ENCODE measurements at places on chromosomes 6 and 20.

- DNase-seq: peak; percentile 14
Observed at GRCh38 chr6:11054722-11055121, 10.6 kb upstream of the ELOVL2 start.

DNA sequence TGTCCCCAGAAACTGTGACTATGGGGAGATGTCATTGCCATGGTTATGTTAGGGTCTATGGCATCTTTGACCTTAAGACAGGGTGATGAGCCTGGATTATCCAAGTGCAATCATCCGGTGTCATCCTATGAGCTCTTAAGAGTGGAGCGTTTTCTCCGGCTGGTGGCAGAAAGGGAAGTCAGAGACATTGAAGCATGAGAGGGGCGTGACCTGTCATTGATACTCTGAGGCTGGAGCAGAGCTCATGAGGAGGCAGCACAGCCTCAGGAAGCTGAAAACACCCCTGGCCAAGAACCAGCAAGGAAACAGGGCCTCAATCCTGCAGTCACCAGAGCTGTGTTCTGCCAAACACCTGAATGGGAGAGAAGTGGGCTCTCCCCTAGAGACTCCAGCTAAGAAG is 59.6 kb downstream of the ANKRD60 start:
- no peak for DNase-seq

DNA sequence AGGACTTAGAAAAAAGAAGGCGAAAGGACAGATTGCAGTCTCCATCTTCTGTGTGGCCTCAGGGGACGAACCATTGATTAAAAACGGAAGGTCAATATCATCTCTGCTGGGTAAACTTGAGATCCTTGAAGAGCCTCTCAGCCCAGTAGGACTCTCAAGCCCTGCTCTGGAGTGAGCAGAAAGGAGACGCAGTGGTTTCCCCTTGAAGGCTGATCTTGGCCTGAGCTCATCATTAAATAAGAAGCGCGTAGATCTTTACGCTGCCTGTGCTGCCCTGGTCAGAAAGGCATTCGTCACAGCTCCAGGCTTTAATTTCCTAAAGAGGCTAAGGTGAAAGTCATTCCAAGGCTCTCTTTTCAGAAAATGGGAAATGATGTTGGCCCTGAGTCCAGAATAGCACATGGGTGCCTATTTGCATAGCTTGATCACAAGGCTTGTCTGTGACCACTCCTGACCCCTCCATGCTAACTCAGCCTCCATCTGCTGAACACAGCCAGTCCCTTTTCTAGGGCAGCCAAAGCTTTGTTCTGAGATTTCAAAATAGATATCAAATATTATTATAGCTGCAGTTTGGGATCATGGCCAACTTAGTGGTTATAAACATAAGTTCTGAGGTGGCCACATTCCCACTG is 29.3 kb upstream of the XRN2 start:
- DNase-seq: no peak

DNA sequence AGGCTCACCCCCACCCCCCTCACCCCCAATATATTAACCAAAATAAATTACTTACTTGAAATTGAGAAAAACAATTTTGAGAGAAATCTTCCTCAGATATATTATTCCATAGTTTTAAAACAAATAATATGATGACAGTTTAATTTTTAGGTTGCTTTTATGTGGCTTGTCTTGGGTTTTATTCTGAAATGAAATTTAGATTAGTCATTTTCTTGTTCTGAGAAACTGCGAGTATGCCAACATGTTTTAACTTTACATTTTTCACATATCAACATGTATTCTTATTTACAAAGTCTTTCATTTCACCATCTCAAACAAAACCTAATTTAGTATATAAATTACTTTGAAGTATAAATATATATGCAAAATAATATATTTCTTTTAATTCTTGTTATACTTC is 11.1 kb downstream of the REV3L start:
- DNase-seq: no peak

- DNase-seq: peak; percentile 35
Observed at GRCh38 chr20:58102744-58103516, 125.5 kb downstream of the ANKRD60 start.

DNA sequence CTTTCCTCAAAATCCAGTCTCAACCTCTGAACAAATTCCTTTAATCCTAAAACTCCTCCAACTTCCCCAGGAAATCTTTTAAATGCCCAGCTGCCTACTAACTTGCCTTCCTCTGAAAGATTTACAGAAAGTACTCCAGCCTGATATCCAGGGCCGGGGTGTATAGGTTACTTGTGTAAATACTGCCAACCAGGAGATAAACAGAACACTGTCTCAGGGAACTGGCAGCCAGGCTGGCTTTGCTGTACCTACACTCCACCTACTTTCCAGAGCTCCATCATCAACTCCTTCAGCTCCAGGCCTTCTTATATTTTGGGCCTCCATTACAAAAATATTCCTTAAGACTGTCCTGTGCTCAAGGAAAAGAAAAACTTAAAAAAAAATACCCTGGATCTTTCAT is 85.9 kb downstream of the CEP162 start:
- no peak for DNase-seq

DNA sequence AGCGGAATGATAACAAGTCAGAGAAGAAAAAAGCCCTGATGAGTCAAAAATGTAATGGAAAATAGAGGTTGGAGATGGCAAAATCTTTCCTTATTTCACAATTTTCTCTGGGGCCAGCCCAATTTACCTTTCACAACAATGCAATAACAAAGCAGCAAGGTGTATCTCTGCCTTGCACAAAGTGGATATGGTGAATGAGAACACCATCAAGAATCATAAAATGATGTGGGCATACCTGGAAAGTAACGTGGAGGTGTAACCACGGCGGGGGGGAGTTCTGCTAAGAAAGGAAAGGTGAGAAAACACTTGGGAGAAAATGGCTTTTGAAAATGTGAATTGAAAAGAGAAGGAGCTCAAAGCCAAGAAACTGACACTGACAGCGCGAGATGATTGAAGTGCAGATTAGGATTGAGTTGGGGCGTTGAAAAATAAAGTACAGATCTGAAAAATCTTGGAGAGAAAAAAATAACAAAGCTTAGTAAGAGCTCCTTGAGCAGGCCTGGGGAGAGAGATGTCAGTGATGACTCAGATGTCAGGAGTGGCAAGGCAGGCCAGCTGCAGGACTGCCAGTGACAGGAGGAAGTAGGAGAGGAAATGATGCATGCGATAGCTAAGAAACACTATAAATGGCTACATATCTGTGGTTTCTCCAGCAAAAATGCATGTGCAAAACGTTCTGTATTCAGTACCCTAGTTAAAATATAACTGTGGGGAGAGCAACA is 26.2 kb downstream of the ARHGAP18 start:
- peak; percentile 99 for DNase-seq

DNA sequence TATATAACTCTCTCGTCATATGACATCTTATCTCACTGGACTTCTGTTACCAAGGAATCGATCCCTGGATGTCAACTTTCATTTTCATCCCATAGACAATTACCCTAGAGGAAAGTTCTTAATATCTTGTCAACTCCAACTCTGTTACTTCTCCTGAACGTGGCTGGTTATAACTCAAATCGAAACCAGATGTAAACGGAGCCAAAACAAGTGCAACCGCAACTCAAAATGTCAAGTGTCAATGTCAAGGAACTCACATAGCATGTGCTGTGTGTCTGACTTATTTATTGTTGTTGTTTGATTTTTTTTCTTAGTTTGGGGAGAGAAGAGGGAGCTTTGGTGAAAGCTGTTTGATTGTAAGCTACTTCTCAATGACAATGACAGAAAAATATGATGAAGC is 108.6 kb downstream of the VIP start:
- no peak for DNase-seq

- DNase-seq: no peak
Observed at GRCh38 chr6:118665011-118665410, 13.6 kb upstream of the CEP85L start.

DNA sequence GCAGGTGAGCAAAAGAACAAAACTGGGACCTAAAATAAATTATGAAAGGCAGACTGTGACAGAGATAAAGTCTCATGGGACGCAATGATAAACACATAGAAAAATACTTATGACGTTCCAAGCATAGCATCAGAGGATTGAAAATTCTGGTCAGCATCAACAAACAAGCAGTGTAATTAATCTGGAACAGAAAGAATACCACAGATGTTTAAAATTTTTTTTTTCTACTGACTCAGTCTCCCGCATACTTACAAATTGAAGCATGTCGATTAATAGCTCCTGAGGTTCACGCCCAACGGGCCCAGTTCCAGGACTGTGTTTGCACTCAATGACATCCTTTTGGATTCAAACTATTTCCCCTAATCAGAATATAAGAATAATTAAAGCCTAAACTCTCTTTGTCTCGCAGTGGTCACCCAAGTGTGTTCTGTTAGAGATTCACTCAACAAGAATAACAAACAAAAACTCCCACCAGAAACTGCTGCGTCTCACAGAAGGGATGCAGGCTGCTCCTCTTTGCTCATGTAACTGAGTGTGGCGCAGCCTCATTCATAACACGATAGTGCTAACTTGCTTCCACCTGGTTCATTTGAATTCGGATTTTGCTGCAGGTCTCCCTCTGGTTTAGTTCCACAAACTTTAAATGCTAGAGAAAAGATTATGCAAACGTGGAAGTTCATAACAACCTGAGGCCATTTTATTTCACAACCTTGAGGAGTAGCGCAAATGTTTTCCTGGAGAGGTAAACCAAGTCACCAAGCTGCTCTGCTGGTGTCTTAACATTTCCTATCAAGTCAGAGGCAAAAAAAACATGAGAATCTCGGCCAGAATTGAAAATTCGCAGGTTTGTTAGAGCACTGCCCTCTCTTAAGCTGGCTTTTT is 69.0 kb upstream of the CITED2 start:
- peak; percentile 35 for DNase-seq

DNA sequence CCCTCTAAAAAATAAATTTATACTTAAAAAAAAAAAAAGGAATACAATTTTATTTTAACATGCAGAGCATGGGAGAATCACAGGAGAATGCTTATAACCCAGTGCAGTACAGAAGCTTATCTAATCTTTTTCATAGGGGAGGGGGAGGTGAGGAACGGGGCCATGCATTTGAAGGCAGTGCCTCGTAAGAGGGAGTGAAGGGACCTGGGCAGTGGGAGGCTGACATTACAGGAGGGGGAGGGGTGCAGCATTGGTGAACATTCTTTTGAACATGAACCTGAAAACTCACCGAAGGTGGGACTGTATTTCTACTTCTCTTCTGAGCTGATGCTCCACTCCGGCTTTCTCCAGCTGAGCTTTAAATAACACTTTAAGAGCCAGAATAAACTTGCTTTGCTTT is 9.3 kb downstream of the AURKA start:
- no peak for DNase-seq

DNA sequence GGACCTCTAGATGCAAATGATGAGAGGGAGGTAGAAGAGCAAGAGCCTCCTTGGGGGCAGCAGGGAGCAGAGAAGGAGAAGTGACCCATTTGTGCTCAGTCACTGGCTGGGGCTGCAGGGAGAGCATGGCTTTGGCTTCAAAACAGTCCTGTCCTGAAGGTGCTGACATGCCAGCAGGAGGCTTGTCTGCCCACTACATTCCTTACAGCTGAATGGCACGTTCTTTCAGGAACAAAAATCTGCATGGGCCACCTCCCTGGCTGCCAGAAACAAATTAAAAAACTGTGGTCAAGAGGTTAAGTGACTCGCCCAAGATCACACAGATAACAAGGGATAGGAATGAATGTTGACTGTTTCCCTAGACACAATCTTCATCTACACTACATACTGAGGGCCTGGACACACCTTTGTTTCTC is 188.8 kb downstream of the HIVEP2 start:
- peak; percentile 41 for DNase-seq

DNA sequence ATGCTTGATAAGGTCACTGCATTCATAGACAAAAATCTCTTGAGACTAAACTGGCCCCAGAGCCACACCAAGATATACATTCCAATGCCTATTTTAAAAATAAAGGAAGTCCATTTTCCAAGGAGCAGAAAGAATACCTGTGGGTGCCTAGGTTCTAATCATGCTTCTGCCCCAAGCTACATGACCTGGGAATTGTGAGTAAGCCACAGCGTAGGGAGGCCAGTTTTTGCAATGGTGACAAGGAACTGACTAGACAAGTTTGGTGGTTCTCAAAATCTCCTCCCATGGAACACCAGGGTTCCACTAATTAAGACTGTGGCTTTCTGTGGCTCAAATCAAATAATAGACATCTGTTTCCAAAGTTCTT is 83.3 kb downstream of the GMDS start:
- DNase-seq: no peak

Measured in fibroblast of mammary gland (primary cell).